Right ventricle myocardium inferior (tissue), 1 donor: ENCODE measurements at places on chromosomes 3 and 15. TPM values are rescaled to one million over a fixed set of nuclear protein-coding genes. Genes with fewer than 3 reads are reported as not detected.

DNA sequence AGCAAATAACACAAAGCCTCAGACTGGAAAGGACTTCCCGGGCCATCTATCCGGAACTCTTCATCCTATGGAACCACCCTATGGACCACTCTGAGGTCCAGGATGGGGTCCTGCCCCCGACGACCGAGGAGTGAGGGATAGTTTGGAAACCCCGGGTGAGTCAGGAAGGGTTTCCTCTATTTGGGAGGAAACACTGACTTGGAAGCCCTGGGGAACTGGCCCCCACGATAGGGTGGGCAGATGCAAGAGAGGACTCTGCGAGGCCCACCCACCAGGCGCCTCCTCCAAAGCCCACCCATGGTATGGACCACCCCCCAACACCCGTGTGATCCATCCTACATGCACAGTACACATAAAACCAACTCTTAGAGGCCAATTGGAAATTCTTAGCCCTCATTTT is 69.4 kb downstream of the CPN2 start:
- no peak for DNase-seq

GRCh38 chr15:67543348-67543718 is 830 bp downstream of the MAP2K5 start:
- no peak for DNase-seq

- no peak for DNase-seq
These were observed 24.0 kb downstream of the FLNB start for GRCh38 chr3:58032186-58032585.

DNA sequence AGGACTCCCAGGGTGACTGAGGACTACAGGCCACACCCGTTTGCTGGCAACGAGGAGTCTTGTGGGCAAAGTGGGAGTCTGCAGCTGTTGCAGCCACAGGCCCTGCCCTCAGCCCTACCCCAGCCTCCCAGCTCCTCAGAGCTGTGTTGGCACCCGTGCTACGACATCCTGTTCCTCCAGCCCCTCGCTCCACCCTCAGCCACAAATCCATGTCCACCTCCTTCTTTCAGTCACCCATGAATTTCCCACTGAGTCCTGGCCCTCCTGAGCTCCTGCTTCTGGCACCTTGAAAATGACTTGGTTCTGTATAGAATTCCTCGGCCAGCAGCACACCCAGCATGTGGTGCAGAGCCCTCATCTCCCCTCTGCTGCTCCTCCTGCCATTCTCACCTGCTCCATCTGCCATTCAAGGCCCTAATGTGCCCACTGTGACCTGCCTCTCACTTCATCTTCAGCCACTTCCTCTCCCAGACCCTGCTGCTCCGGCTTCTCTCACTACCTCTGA is 20.9 kb upstream of the VILL start:
- no peak for DNase-seq

- no peak for DNase-seq
These were observed 11.2 kb upstream of the ALCAM start for GRCh38 chr3:105355408-105356061.

DNA sequence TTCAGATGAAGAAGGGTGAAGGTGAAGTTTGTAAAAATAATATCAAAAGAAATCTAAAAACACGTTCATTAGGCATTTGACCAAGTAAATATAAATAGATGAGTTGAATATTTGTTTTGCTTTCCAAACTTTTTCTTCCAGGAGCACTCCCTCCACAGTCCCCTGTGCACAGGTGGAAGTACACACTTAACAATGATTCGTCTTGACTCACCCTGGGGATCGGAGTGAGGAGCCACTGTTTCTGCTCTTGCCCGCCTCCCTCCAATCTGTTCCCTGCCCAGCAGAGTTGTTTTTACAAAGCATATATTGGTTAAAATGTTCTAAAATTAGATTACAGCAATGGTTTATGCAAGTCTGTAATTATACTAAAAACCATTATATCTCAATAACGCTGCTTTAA is 175.1 kb downstream of the PTPRG start:
- DNase-seq, result no peak

DNA sequence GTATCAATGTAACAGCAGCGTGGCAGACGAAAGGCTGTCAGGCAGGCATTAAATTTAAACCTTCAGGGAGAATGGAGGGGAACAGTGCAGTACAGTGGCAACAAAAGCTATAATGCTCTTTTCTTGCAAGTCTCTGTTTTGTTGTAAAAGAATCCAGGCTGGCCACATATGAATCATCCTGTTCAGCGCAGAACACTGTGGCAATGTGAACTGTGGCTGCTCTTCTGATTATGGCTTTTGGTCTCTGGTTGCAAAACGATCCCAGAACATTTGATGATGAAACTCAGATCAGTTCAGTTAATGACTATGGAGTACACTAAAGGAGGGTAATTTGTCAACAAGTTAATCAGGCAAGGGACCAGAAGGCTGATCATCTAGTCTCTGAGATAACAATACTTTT is 219.7 kb upstream of the SGO1 start:
- no peak for DNase-seq

DNA sequence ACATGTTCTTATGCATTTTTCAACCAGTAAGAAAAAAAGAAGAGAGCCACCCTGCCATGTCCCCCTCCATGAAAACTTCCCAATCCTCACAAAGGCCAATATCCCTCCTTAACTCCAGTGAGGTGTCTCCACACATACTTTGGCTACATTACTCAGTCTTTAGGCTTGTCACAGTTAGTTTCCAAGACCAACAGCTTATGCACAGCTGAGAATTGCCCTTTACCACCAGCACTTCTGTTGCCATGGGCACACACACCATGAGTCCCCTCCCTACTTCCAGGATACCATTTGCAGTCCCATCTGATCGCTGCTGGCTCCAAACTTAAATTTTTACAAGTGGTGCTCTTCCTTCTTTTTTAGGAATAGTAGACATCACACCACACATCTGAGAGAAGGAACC is 150.3 kb upstream of the STRIT1 start:
- no peak for DNase-seq

- DNase-seq, result no peak
These were observed 94.0 kb downstream of the OCA2 start for GRCh38 chr15:28005004-28005527.

GRCh38 chr15:58628206-58628947 is 121.1 kb downstream of the ADAM10 start:
- DNase-seq, result no peak

ATP10A gene
- 1.7 TPM for total RNA-seq

PRR23E gene
- total RNA-seq, result not detected

IRAK2 gene
- 2.0 TPM for total RNA-seq

KCNMB2 gene
- 1.8 TPM for total RNA-seq

C2CD4A gene
- total RNA-seq, result not detected

SST gene
- not detected for total RNA-seq
